Uterus (tissue), 4 donors: ENCODE measurements at places on chromosomes 12 and 14.

DNA sequence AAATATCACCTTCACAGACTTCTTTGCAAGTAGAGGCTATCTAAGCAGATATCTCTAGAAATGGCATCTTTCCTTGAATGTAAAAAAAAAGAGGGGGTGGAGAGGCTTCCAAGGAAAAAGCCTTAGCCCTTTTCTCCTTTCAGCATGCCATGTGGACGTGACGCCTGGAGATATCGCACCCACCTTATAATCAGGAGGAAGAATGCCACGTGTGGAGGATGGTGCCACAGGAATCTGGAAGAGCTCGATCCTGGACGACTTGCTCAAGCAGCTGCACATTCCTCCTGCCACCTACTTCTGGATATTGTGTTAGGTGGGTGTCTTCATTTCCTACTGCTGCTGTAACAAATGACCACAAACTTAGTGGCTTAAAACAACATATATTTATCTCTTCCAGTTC, 203.6 kb downstream of the NUAK1 start:
- DNase-seq, result no peak

DNA sequence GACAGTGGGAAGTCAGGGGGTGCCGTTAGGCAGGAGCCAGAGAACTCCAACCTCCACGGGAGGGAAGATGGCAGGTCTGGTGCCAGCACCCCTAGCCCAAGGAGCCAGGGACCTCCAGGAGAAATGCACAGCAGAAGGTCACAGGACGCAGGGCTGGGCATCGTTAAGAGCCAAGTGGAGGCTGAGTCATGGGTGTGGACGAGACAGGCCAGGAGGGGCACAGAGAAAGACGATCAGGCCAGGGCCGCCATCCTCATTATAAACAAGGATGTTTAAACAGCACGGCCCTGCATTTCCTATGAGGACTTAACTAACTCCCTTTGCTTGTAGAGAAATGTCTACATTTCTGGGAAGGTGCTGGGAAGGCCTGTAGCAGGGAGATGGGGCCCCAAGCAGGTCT, 77.9 kb upstream of the FZD10 start:
- no peak for DNase-seq

GRCh38 chr12:96078231-96079135, 43.1 kb upstream of the LTA4H start:
- DNase-seq, result peak; percentile 66

DNA sequence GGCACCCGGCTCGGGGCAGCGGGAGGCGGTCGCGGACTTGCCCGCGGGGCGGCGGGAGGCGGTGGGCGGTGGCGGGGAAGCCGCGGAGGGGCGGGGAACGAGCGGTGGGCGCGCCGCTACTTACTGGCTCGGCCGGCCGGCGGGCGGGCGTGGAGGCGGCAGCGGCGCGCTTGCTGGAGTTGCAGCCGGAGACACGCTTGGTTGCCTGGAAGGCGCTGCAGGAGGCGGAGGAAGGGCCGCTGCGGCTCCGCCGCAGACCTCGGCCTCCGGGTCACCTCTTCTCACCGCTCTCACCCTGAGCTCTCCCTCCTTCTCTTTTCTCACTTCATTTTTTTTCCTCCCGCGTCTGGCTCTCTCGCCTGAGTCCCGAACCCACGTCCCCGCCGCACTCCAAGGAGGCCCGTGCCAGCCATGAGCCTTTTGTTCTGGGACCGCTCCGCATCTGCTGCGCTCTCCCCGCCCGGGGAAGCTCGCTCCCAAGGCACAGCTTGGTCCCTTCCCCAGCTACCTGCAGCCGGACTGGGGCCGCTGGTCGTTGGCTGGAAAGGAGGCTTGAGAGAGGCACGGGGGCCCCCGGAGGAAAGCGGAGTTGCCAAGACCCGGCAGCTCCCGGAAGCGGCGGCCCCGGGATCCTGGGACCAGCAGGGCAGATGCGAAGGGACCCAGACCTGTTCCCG, 592 bp upstream of the KCNK10 start:
- DNase-seq, result no peak

- DNase-seq, result no peak
These were observed 374.9 kb upstream of the RGS6 start for GRCh38 chr14:71557351-71557750.

GRCh38 chr14:51445001-51445390, 204.9 kb downstream of the TMX1 start:
- no peak for DNase-seq

GRCh38 chr12:4273652-4274395, at the start of gene CCND2:
Gene CCND2, plus strand, starts transcription at chr12:4273762. Its CDS starts 279 bp downstream, at chr12:4274041.
- DNase-seq, result peak; percentile 91

DNA sequence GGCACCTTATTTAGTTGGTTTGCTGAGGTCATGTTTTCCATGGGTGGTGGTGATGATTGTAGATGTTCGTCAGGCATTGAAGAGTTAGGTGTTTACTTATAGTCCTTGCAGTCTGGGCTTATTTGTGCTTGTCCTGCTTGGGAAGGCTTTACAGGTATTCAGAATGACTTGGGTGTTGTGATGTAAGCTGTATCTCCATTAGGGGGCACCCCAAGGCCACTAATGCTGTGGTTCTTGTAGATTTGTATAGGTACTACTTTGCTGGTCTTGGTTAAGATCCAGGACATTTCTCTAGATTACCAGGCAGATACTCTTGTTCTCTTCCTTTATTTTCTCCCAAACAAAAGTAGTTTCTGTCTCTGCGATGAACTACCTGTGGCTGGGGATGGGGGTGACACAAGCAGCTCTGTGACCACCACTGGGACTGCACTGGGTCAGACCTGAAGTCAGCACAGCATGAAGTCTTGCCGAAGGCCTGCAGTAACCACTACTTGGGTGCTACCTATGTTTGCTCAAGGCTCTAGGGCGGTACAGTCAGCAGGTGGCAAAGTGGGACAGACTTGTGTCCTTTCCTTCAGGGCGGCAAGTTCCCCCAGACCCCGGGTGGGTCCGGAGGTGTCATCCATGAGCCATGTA, 35.8 kb upstream of the FBXO33 start:
- no peak for DNase-seq

DNA sequence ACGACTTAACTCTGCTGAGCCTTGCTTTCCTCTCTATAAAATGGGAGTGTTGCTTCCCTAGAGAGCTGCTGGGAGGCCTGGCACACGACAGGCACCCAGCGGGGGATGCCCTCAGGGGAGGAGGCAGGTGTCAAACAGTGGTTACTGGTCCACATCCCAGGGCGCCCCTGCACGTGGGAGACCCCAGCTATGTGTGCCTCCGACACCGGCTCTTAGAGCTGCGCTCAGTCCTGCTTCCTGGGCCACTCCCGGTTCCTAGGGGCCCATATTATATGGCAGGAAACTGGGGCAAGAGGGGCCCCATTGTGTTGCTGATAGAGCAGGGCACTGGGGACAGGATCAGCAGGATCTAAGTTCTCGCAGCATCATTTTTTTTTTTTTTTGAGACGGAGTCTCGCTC, 47.3 kb downstream of the CHGA start:
- no peak for DNase-seq

- no peak for DNase-seq
These were observed 63.9 kb downstream of the ANO2 start for GRCh38 chr12:5881101-5881606.

- DNase-seq, result no peak
These were observed 217 bp upstream of the SMIM10L1 start for GRCh38 chr12:11170810-11171144.

GRCh38 chr14:101458741-101459550, 102.3 kb upstream of the DIO3 start:
- DNase-seq, result no peak

DNA sequence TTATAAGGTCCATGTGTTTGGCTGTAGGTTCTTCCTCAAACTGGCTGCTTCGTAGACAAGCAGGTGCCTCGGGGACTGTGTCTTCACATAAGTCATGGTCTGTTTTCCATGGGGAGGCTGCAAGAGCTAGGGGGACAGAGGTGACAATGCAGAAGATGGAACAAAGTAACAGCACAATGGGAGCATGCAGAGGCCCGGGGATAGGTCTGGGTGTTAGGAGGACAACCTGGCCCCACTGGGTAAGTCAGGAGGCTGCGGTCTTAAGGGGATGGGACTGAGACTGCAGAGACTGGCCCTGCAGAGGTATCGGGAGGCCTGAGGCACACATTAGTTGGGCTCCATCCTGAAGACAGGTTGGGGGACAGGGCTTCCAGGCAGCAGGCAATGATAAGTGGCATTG, 88.9 kb downstream of the NTF3 start:
- DNase-seq, result no peak

GRCh38 chr14:22456998-22457594, 131.9 kb downstream of the DAD1 start:
- DNase-seq, result no peak

DNA sequence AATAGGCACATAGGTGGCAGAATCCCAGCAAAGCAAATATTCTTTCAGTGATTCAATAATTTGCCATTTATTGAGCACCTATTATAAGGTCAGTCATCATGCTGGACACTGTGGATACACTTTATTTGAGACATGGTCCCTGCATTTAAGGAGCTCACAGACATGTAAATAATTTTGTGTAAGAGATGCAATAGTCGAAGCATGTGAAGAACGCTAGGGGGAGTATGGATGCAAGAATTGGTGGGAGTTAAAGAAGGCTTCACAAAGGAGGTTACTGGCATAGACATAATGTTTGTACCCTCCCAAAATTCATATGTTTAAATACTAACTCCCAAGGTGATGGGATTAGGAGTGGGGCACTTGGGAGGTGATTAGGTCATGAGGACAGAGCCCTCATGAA, 260.6 kb upstream of the GARIN6 start:
- no peak for DNase-seq

GRCh38 chr12:119624966-119625365, 31.4 kb downstream of the TMEM233 start:
- DNase-seq, result no peak

- DNase-seq, result no peak
These were observed 55.2 kb downstream of the SEL1L start for GRCh38 chr14:81478446-81478845.

DNA sequence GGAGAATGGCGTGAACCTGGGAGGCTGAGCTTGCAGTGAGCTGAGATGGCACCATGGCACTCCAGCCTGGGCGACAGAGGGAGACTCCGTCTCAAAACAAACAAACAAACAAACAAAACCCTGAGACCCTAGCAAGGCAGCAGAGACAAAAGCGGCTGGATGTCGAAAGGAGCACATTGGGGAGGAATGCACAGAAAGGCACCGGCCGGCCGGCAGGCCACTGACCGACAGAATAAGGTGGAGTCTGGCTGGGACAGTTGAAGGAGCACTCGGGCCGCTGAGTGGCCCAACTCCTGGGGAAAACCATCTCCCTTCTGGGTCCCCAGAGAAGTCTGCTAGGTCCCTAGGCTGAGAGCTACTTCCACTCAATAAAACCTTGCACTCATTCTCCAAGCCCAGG, 256.2 kb downstream of the KIF21A start:
- no peak for DNase-seq

GRCh38 chr14:26974965-26975364, 377.1 kb upstream of the NOVA1 start:
- no peak for DNase-seq

GRCh38 chr14:51276605-51277004, 36.6 kb downstream of the TMX1 start:
- DNase-seq, result no peak

DNA sequence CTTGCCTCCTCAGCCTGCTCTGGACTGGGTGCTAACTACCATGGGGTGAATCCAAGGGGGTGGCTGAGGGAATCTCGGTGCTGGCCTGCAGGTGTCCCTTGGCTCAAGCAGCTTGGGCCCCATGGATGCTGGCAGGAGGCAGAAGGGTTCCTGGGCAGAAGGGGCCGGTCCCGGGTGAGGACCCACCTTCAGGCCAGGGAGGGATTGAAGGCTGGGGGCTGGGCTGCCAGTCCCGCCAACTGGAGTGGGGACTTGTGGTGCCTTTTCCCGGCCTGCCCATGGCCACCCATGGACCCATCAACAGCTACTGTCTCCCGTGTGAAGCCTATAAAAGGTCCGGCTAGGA, 550.1 kb downstream of the SLC6A15 start:
- DNase-seq, result no peak

DNA sequence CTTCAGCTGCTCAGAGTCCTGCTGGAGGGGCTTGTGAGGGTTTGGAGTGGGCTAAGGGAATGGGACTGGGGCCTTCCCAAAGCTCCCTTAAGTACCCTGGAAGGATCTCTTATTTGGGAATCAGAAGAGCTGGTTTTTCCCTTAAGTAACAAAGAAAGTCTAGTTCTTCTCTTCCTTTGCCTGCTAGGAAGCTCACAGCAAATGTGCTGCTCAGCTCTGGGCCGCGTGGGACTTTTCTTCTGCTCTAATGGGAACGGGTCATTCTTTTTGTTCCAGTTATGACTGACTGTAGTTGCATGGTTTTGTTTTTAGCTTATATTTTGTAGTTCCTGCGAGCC, 6.0 kb downstream of the KIF26A start:
- DNase-seq, result no peak

DNA sequence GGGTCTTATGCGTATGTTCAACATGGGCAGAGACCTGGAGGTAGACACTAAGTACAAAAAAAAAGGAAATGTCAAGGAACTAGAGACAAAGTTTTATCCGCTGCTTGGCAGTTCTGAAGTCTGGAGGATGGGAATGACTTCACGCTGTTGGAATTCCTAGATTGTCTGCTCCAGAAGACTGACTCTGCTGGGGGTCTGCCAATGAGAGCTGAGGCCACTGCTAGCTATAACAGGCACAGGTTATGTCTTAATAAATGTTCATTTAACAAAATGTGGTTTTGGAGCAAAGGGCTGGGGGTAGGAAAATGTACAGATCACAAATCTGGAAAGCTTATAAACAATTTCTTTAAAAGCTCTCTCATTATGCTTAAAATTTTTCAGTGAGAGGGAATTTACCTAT, 5.9 kb downstream of the RNASE8 start:
- no peak for DNase-seq

GRCh38 chr14:73725116-73726024, 11.2 kb upstream of the PNMA1 start:
- no peak for DNase-seq

DNA sequence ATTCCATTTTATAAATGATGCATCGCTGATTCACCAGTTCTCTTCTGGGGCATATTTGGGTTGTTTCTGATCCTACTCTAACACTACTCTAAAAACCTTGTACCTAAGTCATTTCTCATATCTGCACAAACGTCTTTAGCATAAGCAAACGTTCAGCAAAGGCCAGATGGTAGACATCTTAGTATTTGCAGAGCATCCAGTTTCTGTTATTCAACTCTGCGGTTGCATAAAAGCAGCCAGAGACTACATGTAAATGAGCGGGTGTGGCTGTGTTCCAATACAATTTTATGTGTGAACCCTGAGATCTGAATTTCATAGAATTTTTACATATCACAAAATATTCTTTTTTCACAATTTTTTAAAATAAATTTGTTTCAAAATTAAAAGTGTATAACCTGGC, 22.8 kb upstream of the MMP17 start:
- no peak for DNase-seq

DNA sequence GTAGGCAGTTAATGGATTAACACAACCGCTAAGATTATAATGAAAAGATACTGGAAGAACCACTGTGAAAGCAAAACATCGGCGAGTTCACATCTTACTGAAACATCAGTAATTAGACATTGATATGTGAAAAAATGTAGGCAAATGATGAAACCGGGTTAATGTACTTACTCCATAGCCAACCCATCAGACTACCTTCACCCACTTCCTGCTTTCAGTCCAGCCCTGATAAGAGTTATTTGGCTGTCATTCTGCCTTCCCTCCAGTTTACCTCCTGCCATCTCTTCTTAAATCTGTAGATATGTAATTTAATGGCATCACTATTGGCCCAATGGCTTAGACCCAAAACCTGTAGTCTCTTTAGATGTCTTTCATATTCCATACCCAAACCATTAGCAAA, 46.0 kb upstream of the LGR5 start:
- no peak for DNase-seq
